ENCODE measurements at places on chromosomes 4 and X.

DNA sequence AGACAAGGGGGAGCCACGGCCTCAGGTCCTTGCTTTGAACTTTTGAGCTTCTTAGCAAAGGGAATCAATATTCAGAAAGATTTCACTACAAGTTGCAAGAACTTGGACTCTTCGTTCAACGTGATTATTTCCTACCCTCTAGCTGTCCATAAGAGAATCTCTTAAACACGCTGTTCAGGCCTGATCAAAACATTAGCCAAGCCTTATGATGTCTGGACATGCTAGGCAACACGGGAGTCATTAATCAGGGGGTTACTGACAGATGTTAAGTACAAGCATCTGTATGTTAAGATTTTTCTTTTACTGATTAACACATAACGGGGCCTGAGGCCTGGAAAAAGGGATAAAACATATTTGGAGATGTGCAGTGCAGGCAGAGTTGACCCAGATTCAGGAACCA, 138.9 kb upstream of the IL1RAPL2 start:
- no peak for DNase-seq

DNA sequence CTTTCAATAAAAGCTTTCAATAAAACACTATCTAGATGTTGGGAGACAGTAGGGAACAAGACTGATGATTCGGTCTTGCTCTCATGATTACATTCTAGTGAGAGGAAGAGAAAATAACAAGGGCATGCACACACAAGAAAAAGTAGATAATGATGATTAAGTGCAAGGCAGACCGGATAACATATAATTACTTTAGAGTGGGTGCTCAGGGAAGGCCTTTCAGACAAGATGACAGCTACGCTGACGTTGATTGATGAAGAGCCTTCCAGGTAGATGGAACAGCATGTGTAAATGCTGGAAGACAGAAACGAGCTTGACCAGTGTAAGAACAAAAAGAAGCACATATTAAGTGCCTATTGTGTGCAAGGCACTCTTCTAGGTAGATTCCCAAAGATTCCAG, 43.4 kb downstream of the TXK start:
- DNase-seq = no peak

DNA sequence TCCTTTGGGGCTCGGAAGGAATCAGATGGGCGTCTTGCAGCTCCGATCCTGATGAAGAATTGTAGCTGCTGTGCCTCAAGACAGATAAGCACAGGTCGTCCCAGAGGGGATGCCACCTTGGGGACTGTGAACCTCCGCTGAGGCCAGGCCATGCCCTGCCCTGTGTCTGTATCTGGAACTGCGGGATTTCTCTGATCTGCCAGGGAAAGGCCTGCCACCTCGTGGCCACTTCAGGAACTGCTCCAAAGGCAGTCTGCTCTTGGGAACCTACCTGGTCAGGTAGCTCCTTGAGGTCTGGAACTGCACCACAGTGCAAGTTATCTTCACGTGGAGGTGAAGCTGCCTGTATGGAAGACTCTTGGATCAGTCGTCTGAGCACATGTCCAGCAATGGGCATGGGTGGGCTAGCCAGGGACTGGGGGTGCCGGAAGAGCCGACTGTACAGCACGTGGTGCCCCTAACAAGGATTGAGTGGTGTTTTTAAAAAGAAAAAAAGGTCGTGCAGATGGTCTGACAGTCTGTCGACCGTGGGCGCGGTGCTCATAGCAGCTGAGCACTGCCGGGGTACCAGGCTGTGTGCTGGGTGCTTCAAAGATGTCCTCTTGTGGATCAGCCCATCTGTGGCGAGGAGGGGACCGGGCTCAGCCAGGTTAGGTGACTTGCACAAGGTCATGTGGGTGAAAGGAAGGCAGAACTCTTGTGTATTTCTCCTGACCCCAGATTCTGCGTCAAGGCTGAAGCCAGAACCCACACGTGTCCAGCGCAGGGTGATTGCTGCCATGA, 3.1 kb upstream of the GRPEL1 start:
- peak; percentile 61 for DNase-seq

- DNase-seq = no peak
These were observed 108.7 kb upstream of the ATP6AP2 start for GRCh38 chrX:40471965-40472648.

- DNase-seq = no peak
These were observed 113.5 kb downstream of the PHF8 start for GRCh38 chrX:53930515-53931380.

DNA sequence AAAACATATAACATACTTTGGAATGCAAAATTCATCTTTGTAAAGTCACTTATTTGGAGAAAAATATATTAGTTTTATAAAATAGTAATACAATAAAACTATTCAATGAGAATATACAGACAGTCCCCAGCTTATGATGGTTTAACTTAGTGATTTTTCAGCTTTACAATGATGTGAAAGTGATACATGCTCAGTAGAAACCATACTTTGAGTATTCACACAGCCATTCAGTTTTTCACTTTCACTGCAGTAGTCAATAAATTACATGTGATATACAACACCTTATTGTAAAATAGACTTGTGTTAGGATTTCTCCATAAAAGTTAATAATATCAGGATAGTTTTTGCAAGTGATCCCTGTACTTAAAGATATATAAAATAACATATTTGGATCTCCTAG, 436.0 kb downstream of the CENPC start:
- no peak for DNase-seq

DNA sequence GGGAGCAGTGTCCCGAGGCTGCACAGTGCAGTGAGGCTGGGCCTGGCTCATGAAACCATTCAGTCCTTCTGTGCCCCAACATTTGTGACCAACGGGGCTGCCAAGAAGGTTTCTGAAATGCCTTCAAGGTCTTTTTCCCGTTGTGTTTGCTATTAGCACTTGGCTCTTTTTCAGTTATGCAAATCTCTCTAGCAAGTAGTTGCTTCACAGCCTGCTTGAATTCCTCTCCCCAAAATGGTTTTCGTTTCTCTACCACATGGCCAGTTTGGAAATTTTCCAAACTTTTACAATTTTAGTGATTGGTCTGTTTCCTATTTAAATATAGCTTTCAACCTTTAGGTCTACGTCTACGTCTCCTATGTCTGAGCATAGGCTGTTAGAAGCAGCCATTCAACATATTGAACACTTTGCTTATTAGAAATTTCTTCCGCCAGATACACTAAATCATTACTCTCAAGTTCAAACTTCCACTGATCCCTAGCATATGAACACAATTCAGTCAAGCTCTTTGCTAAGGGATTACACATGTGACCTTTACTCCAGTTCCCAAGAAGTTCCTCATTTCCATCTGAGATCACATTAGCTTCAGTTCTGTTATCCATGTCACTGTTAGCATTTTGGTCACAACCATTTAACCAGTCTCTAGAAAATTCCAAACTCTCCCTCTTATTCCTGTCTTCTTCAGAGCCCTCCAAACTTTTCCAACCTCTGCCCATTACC, 901.8 kb downstream of the GLUD2 start:
- DNase-seq = no peak

DNA sequence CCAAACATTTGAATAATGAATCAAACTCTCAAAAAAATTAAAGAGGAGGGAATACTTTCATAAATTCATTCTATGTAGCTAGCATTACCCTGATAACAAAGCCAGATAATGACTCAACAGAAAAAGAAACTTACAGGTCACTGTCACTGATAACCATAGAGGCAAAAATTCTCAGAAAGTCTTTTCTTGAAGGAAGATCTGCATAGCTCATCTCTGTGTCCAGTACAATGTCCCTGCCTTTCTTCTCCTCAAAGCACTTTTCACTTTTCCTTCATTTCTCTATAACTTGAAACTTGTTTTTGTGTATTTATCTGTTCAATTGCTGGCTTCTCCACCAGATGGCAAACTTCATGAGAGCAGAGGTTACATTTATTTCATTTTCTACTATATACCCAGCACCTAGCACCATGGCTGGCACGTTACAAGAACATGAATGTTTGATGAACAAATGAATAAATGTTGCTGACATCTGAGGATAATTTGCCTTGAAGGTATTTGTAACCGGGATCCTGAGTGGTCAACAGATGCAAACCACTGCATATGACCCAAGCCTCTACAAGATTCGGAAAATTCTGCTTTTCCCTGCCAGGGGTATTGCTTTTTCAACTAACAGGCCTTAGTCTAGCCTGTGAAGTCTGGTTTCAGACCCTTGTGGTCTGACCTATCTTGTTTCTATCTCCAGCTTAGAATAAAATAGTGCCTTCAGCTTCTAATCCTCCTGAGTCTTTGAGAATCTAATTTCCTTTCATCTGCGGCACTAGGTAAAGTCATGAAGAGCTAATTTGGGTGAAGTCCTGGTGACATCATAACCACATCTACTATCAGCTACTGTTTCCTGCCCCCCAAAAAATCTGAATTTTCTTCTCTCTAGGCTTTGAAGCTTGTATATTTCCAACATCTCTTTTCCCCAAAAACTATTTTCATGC, 52.5 kb upstream of the ANTXR2 start:
- DNase-seq = no peak

GRCh38 chr4:83011689-83012199, 1.1 kb upstream of the LIN54 start:
- DNase-seq = no peak

DNA sequence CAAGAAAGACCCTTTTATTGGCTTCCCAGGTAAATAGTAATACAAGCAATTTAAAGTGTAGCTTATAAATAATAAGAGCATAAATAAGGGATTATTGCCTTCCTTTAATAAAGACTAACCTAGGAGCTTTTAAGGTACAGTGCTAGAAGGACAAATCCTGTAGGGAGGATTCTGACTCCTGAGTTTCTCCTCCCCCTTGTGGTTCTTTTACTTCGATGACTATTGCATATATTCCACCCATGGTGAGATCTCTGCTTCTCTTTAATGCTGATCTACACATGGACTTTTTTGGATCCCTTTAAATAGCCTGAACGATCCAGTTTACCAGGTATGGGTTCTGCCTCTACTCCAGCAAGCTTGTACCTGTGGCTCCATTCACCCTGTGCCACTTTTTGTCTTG, 2.5 kb downstream of the GALNT7 start:
- DNase-seq = no peak

DNA sequence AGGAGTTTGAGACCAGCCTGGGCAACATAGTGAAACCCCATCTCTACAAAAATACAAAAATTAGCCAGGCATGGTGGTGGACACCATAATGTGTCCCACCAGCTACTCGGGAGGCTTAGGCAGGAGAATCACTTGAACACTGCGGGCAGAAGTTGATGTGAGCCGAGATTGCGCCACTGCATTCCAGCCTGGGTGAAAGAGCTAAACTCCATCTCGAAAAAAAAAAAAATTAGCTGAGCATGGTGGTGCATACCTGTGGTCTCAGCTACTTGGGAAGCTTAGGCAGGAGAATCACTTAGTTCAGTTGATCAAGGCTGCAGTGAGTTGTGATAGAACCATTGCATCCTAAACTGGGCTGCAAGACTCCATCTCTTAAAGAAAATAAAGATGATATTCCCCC, 91.2 kb downstream of the PLS3 start:
- DNase-seq = no peak

- no peak for DNase-seq
These were observed 37.8 kb downstream of the SNX25 start for GRCh38 chr4:185247151-185247550.

DNA sequence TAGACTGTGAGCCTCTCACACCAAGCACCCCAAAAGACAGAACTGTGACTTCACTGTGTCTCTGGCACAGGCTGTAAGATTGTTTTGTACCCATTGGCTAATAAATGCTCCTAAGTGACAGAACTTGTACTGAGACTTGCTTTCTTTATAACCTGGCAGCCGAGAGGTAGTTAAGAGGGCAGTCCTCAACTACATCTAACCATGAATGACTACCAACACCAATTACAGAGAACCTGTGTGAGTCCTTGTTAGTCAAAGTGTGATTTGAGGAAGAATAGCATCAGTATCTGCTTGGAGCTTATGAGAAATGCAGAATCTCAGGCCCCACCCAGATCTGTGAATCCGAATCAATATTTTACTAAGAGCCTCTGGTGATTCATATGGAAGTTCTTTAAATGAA, 154.0 kb upstream of the FTHL17 start:
- no peak for DNase-seq

DNA sequence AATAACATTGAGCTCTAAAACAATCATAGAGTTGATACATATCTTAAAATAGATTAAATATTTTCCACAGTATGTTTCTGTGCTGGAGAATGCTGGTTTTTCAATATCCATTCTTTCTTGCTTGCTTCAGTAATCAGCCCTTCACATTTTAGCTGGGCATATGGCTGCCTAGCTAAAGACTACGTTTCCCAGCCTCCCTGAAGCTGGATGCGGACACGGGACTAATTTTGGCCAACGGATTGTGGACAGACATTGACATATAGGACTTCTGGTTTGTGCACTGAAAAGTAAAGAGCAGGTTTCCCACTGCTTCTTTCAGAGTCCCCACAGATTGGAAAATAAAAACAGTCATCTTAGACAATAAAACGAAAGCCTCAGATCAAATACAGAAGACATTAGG, 97.3 kb downstream of the COL25A1 start:
- no peak for DNase-seq

- no peak for DNase-seq
These were observed 273.7 kb downstream of the HNRNPD start for GRCh38 chr4:82099928-82100579.

DNA sequence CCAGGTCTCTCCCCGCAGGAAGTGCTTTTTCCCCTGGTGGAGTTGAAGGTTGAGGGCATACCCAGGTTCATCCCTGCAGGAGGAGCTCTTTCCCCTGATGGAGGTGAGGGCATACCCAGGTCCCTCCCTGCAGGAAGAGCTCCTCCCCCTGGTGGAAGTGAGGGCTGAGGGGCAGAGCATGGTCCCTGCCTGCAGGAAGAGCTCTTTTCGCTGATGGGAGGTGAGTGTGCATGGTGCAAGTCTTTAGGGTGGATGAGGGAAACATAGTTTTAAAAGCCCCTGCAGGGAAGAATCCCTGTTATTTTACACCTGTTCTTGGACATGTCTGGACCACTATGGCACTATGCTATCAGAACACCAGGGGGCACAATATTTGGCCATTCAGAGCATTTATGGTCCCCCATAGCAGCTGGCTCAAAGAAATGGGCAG, 43.7 kb upstream of the PUDP start:
- no peak for DNase-seq

DNA sequence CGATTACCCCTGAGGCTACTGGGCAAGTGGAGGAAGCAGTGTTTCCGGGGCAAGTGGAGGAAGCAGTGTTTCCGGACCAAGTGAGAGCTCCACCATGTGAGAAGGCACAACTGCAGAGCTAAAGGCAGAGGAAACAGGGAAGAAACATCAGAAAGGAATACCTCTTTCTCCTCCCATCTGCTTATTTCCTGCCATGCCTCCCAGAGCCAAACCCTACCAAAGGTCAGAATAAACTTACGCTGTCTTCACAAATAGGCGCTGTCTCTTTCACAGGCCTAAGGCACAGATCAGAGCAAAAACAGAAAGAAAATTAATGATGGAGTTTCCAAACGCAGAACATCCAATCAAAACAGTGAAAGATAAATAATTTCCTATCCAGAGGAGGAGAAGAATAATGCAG, 153.0 kb downstream of the ATOH1 start:
- DNase-seq = no peak

- no peak for DNase-seq
These were observed 93.1 kb upstream of the CXorf51A start for GRCh38 chrX:146907391-146908240.

DNA sequence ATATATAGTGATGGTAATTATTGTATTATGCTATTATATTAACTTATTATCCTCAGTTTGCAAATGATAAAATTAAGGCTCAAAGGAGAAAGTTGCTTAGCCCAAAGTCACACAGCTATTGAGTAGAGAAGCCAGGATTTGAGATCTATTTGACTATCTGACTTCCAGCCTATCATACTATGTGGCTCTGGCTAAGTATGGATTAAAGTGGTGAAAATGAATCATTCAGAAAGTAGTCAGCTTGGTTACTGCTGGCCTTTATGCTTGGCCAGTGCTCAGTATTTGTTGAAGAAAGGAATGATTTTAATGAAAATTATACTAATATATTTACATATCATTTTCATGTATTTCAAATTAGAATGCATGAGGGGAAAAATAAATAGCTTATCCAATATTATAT, 219.8 kb downstream of the SHROOM3 start:
- DNase-seq = no peak

Measured in stimulated activated CD4-positive, alpha-beta T cell treated with anti-CD3 and anti-CD28 coated beads, TNF-alpha, amount 100 ng/mL, for 1 hour (primary cell).